ENCODE measurements at places on chromosomes 7 and 10.

GRCh38 chr10:98536551-98536950 lies 89.8 kb upstream of the HPS1 start:
- no peak for DNase-seq

GRCh38 chr7:40057292-40057691 lies 77.1 kb downstream of the MPLKIP start:
- no peak for DNase-seq

DNA sequence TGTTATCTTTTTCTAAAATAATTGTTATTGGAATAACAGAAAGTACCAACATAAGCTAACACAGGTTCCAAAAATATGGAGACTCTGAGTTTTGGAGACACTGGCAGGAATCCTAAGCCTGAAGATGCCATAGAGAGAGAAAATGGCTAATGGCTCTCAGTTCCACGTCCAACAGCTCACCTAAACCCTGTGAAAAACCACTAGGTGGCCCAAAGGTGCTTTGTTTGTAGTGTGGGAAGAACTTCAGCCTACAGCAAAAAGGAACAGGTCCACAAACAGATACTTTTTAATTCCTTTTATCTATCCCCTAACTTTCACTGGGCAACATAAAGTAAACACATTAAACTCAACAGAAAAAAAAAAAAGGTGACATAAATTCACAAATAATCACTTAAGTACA lies 272.3 kb downstream of the SEMA3D start:
- no peak for DNase-seq

DNA sequence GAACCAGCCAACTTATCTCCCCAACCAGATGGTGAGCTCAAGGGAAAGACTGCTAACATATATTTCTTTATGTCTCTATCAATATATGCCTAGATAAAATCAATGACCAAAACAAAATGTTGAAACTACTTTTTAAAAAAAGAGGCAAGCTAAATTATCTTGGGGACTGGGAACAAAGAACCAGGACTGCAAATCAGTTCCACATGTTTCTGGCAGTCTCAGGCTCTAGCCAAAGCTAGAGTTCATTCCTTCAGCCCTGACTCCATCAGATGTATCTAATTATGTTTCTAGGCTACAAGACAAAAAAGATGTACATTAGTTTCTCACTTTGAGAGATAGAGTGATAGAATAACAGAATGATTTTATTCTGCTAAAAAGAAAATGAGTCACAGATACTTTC lies 1290.3 kb upstream of the SORCS1 start:
- no peak for DNase-seq

DNA sequence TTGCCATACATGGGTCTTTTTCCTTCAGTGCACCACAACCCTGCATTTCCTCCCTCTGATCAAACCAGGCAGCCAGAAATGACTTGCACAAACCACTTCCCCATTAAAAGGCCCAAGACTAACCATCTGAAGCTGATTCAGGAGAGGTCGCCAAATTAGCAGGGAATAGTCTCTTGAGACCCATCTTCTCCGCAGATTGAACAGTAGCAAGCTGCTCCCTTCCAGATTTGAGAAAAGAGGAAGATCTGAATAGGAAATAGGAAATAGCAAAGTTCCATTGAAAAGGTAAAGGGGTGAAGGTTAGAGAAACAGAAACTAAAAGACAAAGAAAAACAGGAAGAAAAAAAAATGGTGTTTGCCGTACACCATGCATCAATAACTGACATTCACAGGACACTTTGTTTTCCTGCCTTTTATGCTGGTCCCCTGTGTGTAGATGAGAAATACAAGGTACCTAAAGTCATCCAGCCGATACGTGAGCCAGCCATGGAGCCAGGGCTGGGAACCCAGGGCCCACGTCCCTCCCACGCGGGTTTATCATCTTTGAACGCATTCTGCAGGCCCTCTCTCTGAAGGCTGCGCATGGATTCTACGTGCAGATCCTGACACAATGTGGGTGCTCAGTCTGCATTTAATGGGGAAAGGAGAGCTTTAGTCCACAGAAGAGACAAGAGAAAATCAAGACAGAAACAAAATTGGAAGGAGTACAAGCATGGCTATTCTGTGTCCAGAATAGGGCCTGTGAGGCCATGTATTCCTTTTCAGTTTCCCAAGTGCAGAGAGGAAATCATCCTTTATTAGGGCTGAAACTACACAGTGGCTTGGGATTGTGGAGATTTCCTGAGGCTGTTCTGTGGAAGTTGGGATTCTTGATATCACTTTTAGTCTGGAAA lies 268.4 kb upstream of the NPVF start:
- DNase-seq = no peak

- no peak for DNase-seq
Observed at GRCh38 chr7:74284781-74285259, 4.4 kb upstream of the CLIP2 start.

Measured in spleen (tissue), 13 donors.